ENCODE measurements at places on chromosomes 2 and 18. TPM values are rescaled to one million over a fixed set of nuclear protein-coding genes. Genes with fewer than 3 reads are reported as not detected.

DNA sequence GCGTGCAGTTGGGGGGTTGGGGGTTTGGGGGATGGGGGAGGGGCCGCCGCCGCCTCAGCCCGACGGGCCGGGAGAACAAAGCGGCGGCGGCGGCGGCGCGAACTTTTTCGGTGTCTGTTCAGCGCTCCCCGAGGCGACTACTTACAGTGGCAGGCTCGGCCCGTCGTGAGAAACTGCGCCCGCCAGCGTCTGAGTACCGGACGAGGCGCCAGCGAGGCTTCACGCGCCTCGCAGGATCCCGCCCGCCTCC is 172 bp downstream of the PRKD3 start:
- H3K4me1 ChIP-seq = peaks cover 12% of the 10 kb centered on the region
- no peak for DNase-seq
- H3K27ac ChIP-seq = peak overlapping the region; percentile 73

DNA sequence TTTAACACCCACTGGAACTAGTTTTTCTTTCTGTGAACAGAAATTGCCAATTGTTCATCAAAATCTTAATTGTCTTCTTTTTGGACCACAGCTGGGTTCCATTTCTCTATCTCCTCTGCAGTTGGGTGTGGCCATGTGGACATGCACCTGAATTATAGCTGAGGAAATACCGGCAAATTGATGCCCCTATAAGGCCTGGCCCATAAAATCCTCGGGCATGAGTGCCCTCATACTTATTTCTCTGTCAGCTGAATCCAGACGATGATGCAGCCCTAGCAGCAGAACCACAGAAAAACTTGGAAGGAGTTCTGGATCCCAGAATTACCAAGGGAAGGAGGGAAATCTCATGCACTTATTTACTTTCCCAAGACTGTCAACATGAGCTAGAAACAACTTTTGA is 249.0 kb downstream of the CYRIA start:
- H3K27ac ChIP-seq = no peak overlapping the region
- H3K4me3 ChIP-seq = no peak overlapping the region
- DNase-seq = no peak
- H3K4me1 ChIP-seq = peaks cover 2% of the 10 kb centered on the region
- no peaks in the 10 kb centered on the region for H3K36me3 ChIP-seq
- no peaks in the 10 kb centered on the region for H3K27me3 ChIP-seq

The SPHKAP gene
- not detected for total RNA-seq

- no peak overlapping the region for H3K27ac ChIP-seq
- DNase-seq = peak; percentile 28
- H3K4me3 ChIP-seq = no peak overlapping the region
- H3K27me3 ChIP-seq = no peaks in the 10 kb centered on the region
- H3K36me3 ChIP-seq = no peaks in the 10 kb centered on the region
These were observed 59.1 kb downstream of the COL6A3 start for GRCh38 chr2:237354892-237355291.

DNA sequence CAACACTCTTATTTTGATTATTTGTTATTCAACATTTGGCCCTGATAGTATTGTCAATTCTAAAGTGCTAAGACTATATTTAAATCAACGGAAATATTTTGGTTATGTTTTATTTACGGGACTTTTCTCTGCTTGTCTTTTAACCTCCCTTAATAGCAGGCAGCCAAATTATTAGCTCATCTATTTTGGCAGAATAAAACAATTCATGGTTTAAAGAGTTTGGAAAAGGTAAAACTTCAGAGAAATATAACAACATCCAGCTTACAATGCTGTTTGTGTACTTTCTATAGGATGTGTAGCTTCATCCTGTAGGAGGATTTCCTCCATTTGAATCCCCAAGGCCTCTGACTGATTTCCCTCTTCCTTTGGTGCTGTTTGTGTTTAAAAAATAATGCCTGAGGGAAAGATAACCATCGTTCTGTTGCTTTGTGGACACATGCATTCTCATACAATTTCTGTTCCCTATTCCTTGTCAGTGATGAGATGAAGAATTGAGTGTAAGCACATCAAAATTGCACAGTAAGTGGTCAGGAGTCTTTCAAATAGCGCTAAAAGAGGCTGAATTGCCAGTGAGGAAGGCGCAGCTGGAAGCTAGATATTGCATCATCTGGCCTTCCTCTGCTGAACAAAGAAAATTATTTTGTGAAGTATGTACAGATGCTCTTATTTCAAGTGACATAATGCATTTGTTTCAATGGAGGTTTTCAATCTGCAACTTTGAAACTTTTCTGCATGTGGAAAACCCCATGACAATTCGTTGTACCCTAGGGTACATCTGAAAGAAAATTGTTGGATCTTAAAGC is 80.3 kb downstream of the CD28 start:
- DNase-seq = no peak
- no peak overlapping the region for H3K4me3 ChIP-seq
- H3K27ac ChIP-seq = peak overlapping the region; percentile 68
- H3K36me3 ChIP-seq = no peaks in the 10 kb centered on the region
- H3K27me3 ChIP-seq = no peaks in the 10 kb centered on the region
- no peaks in the 10 kb centered on the region for H3K4me1 ChIP-seq

The HJURP gene
- 78.9 TPM for total RNA-seq

DNA sequence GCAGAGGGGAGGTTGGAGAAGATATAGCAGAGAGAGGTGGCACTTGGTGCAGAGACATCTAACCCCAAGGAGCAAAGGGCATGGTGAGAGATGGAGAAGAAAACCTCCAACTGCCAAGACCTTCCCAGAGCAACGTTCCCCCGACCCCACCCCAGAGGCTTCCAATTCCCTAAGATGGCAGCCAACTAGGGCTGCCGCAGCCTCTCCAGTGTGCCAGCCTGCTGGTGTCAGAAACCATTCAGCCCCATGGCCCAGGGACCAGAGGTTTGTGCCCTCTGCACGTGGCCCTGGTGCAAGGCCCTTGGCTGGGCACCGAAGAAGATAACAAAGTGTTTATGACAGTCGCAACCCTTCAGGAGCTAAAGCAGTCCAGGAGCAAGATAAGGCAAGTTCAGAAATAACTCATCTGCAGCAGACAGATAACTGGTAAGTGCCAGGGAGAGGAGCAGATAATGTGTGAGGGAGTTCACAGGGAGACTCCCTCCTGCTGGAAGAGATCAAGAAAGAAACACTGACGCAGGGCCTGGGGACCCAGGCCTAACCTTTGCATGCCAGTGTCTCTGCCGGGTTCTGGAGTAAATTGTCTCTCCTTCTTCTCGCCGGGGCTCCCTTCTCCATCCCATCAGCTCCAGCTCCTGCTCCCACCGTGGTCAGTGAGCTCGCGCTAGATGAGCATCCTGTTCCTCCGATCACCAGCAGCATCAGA is 66.1 kb upstream of the ID2 start:
- H3K27me3 ChIP-seq = no peaks in the 10 kb centered on the region
- H3K27ac ChIP-seq = no peak overlapping the region
- H3K4me1 ChIP-seq = no peaks in the 10 kb centered on the region
- H3K4me3 ChIP-seq = no peak overlapping the region
- no peaks in the 10 kb centered on the region for H3K36me3 ChIP-seq

- H3K27me3 ChIP-seq = no peaks in the 10 kb centered on the region
- H3K4me3 ChIP-seq = no peak overlapping the region
- no peaks in the 10 kb centered on the region for H3K4me1 ChIP-seq
- no peak overlapping the region for H3K27ac ChIP-seq
- no peak for DNase-seq
- no peaks in the 10 kb centered on the region for H3K36me3 ChIP-seq
These were observed 57.7 kb upstream of the CTIF start for GRCh38 chr18:48481092-48481491.

DNA sequence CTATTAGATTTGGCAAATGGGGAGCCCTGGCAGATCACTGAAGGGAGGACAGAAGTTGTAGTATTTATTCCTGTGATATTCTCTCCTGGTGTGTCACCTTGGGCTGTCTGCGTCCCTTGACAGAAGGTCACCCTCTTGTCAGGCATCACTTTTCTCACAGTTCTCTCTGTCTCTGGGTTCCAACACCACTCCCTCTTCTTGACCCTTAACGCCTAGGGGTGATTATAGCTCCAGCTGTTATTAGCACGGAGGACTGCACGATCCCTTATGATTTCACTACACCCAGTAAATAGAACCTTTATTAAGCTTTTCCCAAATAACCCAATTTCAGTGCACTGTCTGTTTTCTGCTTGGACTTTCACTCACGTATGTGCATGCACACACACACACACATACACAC is 166.3 kb upstream of the TNP1 start:
- H3K36me3 ChIP-seq = no peaks in the 10 kb centered on the region
- no peak for DNase-seq
- peaks cover 2% of the 10 kb centered on the region for H3K4me1 ChIP-seq
- H3K27me3 ChIP-seq = no peaks in the 10 kb centered on the region

DNA sequence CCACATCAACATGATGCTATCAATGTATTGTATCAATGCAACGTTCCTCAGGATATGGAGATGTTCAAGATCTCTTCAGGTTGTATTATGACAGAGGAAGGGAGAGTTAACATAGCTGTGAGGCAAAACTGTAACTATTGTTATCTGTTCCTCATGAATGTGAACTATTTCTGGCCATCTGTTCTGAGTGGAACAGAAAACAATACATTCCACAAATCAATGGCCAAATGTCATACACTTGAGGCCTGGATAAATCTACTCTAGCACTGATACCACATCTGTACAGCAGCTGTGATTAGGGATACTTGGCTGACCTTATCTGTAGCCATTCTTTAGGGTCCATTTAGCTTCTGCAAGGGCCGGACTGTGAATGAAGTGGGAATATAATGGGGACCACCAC is 447.9 kb downstream of the IRS1 start:
- H3K27ac ChIP-seq = no peak overlapping the region
- no peaks in the 10 kb centered on the region for H3K27me3 ChIP-seq
- no peak overlapping the region for H3K4me3 ChIP-seq
- H3K4me1 ChIP-seq = no peaks in the 10 kb centered on the region
- no peaks in the 10 kb centered on the region for H3K36me3 ChIP-seq

DNA sequence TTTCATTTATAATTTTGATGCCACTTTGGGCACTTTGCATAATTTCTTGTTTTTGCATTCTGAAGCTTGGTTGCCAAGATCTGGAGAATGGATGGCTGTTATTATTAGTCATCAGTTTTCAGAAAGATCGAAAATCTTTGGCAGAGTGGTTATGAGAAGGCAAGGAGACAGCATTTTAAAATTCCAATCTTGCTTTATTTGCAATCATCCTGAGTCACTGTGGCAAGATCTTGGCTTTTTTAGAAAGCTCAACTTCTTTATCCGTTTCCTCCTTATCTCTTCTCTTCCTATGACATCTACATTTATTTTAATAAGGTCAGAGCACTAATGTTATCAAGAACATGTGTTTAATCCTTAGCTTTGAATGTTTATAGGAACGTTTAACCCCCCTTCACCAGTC is 31.1 kb upstream of the EIF2AK3 start:
- H3K27ac ChIP-seq = no peak overlapping the region
- no peak for DNase-seq
- no peaks in the 10 kb centered on the region for H3K36me3 ChIP-seq
- no peaks in the 10 kb centered on the region for H3K27me3 ChIP-seq
- no peak overlapping the region for H3K4me3 ChIP-seq

GRCh38 chr2:31349684-31350083 is 64.9 kb downstream of the XDH start:
- H3K27me3 ChIP-seq = no peaks in the 10 kb centered on the region
- no peak for DNase-seq
- no peak overlapping the region for H3K27ac ChIP-seq
